Psoas muscle (tissue), 8 donors: ENCODE measurements at places on chromosomes 7 and 10.

DNA sequence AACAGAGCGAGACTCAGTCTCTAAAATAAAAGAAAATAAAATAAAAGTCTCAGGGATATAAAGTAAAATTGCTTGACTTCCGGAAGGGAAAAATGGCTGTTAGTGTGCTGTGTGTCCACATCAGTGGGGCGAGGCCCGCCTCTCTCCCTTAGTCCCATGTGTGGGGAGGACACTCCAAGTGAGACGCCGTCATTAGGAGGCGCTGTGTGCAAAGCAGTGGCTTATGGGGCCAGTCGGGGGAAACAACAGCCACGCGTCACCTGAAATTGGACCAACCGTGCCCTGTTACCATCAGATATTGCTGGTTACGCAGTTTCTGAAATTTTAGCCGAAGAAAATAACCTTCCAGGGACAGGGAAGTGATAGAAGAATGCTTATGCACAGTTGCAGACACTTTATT is 15.8 kb downstream of the SFXN4 start:
- no peak for DNase-seq

DNA sequence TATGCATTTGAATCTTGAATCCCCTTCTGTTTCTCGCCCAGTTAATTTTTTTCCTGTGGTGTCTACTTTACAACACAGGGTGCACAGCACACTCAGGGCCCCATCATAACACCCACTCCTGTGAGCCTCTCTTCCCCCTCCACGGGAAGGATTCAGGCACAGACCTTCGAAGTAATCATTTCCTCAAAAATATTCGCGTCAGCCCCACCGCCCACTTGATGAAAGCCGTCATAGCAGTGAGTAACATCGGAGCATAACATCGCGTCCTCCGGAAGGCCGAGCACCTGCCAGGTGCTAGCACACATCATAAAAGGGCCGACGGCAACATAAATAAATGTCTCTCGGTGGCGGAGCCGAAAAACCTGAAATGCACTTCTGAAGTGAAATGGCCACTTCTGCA is 201.7 kb upstream of the ADARB2 start:
- DNase-seq: no peak

DNA sequence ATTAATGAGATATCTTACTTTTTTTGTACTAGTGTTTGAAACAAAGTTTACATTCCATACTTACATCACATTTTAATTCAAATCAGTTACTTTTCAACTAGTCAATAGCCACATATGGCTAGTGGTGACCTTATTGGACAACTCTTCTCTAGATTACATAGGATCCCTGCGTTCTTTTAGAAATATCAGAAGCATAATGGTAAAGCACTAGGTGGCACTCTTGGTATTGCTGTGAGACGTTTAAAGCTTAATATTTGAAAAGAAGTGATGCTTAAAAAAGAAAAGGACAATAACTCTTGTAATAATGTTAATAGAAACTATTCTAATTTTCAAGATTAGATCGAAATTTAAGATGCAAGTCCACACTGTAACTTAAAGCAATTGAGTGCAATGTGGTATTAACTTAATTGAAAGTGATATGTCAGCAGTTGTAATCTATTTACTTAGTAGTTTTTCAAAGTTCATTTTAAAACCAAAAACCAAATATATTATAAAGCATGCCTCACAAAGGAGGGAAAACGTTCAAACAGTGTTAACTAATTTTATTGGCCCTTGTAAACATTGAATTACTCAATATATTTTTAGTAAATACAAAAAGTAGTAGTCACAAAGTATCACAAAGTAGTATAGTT is 339.1 kb downstream of the ATRNL1 start:
- no peak for DNase-seq

- no peak for DNase-seq
Measured at GRCh38 chr10:122213766-122214165, 57.3 kb upstream of the BTBD16 start.

- no peak for DNase-seq
Measured at GRCh38 chr10:31321396-31321941, 2.5 kb downstream of the ZEB1 start.

DNA sequence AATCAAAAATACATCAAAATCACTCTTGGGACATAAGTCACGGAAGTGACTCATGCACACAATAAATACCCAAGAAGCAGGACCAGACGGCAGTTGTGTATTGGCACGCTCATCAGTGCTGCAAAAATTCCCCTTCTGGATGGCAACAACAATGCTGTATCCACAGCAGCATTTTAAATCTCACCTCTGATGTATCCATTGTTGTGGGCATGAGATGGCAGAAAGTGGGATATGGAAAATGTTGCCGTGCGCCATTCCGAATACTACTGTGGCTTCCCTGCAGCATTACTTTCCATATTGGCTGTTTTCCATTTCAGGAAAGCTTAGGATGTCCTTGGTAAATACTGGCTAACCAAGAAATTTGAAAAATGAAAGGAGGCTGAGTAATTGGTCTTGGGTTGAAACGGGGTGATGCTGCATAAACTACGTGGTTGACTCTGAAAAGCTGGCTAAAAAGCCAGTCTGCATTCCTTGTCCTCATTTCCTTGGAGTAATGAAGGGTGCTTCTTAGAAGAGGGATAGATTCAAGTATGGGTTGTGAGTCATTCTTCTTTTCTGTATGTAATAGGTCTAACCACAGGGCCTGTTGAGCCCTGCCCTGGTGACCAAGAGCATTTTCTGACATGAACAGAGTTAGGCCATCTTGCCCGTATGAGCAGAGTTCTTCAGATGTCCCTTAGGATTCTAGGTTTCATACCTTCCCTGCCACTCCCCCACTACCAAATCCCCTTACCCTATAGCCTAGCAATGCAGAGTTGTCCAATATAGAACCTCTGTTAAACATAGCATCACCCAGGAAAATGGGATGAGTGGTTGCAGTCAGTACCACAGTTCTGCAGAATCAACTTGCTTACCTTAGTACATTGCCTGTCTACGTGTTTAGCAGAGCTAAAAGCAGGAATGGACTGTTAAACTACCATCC is 36.3 kb upstream of the TOMM7 start:
- no peak for DNase-seq

DNA sequence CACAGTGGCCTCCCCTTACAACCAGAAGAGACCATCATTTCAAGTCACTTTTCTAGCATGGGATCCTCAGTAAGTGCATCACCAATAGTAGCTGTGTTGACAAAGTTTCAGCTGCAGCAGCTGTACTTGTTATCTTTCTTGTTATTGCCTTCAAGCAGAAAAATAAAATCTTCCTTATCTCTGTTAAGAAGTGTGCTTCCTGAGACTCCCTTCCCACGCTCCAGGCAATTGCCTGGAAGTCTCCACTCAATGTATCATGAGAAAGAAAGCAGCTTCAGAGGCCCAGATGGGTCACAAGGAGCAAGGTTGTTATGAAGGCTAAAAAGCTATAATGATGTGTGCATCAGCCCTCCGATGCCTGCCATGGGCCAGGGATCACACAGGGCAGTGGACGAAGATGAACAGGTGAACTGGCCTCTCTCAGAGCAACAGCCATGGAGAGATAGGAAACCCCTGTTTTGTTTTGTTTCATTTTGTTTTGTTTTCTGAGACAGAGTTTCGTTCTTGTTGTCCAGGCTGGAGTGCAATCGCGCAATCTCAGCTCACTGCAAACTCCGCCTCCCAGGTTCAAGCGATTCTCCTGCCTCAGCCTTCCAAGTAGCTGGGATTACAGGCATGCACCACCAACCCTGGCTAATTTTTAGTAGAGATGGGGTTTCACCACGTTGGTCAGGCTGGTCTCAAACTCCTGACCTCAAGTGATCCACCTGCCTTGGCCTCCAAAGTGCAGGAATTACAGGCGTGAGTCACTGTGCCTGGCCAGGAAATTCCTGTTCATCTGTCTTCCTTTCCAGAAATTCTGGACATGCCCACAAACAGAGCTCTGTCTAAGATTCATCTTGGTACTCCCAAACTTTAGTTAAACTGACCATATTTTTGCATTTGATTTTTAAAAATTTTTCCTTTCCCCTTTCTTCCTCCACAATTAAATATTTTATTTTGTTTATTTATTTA is 340.5 kb downstream of the TNS3 start:
- DNase-seq: no peak

DNA sequence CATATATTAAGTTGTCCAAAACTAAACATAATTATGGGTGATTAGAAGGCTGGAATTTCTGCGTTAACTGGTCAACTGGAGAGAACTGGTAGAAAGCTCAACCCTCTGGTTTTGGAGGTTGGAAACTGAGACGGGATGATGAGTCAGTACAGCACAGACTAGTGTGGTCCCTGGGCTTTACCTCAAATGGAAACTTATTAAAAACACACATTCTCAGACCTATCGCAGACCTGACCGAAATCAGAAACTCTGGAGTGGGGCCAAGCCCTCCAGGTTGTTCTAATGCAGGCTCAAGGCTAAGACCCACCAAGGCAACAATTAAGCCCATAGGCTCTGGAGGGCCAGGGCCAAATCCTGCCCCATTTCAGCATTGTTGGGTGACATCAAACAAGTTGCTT is 136.9 kb downstream of the KCNMA1 start:
- DNase-seq: no peak

- DNase-seq: no peak
Measured at GRCh38 chr10:68153473-68154210, 44.4 kb downstream of the MYPN start.

DNA sequence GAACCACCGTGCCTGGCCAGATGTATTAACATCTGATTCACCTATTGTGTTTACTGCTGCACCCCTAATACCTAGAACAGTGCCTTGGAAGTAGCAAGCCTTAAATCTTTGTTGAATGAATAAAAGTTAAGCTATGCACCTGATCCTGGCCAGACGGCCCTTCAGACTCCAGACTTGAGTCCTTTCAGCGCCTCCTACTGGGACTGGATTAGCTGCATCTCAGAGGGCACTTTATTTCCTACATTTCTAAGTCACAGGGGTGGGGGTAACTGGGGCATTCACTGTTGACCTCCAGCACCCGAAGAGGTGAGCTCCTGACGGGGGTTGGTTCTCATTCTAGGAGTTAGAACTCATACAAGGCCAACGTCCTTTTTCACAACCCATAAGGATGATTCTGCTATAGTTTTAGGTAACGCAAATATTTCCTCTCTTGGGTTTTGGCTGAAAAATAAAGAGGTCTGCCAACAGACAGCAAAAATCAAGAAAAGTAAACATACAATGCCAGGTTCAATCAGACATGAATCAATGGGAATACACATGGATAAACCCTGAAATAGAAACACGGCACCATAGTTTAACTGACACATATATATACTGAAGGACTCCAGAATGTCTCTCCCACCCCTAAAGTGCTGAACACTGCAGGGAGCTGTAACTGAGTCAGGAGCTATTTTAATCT is 48.0 kb upstream of the DLG5 start:
- DNase-seq: no peak

- no peak for DNase-seq
Measured at GRCh38 chr7:150851492-150852370, 586 bp upstream of the AOC1 start.

- DNase-seq: no peak
Measured at GRCh38 chr10:5423771-5424170, 11.4 kb downstream of the NET1 start.

DNA sequence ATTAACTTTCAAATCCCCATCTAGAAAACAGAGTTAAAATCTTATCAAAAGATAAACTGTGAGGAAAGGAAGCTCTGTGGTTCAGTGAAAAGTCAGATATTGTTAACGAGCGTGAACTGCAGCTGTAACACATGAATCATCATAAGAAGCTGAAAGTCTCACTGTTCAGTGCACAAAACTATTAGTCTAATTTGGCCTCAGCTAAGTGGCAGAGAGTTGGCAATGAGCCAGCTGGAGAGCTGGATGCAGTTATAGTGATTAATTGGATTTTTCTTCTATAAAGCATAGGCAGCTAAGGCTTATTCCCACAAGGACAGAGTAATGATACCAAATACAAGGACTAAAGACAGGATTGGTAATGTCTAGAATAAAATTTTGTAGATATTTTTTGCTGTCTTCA is 101.1 kb upstream of the ABCB5 start:
- no peak for DNase-seq

DNA sequence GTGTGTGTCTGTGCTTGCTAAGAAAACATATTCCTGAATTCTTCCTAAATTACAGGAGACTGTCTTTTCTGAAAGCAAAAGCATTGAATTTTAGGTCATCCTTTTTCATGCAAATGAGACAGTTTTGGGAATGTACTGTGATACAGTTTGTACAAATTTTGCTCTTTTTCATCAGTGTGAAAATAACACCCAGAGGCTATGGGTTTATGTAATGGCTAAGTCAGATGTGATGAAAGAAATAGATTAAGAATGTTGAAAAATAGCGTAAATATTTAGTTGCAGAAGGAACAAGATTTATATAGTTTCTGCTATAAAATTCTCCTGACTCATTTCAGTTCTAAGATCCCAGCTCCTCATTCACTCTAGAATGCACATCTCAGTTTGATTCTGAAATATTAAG is 24.6 kb downstream of the POM121L12 start:
- DNase-seq: no peak

DNA sequence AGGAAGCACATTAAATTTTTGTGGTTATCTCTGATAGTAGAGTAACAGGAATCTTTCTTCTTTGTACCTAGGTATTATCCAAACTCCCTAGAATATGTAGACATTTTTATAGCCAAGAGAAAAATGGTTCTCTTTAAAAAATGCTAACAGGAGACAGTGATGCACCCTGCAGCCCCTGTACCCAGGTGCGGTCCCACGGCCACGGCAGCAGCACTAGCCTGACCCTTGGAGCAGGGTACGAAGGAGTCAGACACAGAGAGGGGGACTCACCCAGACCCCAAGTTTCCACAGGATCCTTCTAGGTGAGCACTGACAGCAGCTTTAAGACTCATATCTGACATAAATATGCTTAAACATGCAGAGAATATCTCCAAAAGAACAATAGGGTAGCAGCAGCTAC is 60.4 kb downstream of the NUDCD3 start:
- no peak for DNase-seq
